ENCODE measurements at places on chromosomes 1 and 21.

GRCh38 chr1:233459968-233460367 lies 132.4 kb downstream of the MAP3K21 start:
- no peak for DNase-seq

DNA sequence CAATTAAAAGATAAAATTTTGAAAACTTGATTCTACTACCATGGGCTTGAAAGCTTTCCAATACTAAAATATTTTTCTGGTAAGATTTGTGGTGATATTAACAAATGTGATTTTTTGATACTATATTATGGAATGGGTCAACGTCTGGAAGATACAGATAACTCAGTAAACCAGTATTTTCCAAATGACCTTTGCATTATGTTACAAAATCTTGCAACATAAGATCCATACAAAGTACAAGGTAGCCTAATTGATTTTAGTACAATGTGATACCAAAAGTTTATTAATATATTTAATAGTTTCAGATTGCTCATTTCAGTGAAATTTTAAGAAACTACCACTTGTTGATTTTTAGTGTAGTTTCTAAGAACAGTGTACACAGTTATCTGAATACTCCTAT lies 236.2 kb downstream of the KIF26B start:
- DNase-seq: no peak

GRCh38 chr21:26136671-26137070 lies 33.9 kb downstream of the APP start:
- DNase-seq: no peak

GRCh38 chr1:205837382-205837970 lies 12.5 kb downstream of the PM20D1 start:
- DNase-seq: no peak

GRCh38 chr1:42922687-42923366 lies 35.8 kb downstream of the SLC2A1 start:
- DNase-seq: no peak

DNA sequence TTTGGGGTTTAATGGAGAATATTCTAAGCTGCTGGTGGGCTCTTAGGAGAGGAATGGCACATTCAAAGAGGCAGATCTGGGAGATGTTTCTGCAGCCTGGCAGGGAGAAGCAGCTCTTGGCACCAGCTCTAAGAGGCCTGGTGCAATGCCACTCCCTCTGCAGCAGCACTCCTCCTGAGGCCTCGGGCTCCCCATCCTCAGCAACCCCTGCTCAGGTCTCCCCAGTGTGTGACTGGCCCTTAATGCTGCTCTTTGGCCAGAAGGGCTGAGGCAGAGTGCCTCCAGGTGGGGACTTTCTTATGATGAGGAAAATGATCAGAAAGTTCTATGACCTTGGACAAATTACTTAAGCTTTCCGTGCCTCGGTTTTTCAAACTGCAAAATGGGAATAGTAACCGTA lies 55.5 kb downstream of the MAB21L3 start:
- DNase-seq: no peak

DNA sequence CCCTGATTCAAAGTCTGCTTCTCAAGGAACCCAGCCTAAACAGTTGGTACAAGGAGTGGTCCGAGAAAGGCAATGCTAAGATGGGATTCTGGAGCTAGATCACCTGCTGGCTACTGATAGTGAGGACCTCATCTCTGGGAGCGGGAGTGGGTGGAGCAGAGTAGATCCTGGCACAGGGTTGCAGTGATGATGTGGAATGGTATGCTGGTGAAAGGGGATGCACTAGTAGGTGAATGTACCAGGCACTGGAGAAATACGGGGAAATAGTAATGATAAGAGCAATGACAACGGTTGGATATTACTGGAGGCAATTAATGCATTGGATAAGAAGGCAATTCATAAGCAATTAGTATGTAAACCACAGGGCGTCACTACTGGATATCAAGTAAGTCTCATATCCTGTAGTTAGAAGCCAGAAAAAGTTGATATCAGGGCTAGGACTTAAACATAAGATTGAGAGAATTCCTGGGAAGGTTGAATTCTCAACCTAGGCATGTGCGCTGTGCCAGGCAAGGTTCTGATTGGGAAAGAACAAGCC lies 169.2 kb upstream of the LMO4 start:
- DNase-seq: no peak

DNA sequence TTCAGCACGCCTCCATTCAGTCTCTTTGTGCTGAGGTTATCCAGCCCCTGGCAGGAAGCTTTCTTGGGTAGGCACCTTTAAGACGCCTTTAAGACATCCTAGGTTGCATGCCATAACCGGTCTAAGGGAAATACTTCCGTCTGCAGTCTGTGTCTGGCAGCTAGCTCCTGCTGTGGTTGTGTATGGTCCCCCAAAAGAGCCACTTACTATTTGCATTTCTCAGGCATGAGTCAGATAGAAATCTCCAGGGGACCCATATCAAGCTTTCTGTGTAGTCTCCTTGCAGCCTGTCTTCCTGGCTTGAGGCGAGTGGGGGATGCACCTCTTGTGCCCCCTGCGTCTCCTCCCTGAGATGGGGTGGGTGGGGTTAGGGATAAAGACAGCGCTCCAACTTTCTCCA lies 10.0 kb upstream of the RYR2 start:
- DNase-seq: no peak
